ENCODE measurements at places on chromosomes 12 and 14.

DNA sequence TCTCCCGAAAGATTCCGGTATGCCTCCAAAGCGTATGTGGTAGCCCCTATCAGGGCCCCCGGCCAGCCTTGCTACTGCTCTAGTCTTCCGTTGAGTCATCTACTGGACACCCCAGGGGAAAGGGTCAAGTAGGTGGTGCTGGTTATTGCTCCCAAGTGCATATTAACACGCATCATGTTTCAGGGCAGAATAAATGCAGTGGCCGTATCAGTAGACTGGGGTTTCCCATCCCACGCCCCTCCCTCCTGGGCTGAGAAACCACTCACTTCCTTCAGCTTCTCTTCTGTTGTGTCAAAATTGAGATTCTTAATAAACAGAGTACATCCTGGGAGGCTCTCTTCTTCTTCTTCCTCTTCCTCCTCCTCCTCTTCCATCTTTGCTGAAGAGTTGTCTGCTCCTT, 39.3 kb downstream of the RBM19 start:
- DNase-seq, result no peak

DNA sequence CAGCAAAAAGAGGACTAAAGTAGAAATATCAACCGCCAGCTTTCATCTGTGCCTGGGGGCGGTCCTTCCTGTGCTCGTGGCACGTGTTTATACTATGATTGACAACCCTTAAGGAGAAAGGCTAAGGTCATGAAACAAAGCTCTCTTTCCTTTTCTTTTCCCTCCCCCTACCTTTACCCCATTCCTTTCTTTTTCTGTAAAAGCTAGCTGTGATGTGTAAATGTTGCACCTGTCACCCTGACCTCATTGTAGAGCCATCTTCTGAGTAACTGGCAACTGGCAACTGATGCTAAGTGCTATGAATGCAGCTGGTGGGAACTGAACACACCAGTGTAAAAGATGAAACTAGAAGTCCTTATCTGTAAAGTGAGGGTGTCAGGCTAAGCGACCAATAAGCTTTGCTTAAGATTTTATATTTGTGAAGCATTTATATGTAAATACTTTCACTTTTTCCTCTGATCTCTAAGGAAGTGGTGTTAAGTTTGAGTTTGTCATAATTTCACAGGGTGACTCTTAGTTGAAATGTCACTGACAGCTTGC, 102.8 kb upstream of the BCAT1 start:
- peak; percentile 19 for DNase-seq

DNA sequence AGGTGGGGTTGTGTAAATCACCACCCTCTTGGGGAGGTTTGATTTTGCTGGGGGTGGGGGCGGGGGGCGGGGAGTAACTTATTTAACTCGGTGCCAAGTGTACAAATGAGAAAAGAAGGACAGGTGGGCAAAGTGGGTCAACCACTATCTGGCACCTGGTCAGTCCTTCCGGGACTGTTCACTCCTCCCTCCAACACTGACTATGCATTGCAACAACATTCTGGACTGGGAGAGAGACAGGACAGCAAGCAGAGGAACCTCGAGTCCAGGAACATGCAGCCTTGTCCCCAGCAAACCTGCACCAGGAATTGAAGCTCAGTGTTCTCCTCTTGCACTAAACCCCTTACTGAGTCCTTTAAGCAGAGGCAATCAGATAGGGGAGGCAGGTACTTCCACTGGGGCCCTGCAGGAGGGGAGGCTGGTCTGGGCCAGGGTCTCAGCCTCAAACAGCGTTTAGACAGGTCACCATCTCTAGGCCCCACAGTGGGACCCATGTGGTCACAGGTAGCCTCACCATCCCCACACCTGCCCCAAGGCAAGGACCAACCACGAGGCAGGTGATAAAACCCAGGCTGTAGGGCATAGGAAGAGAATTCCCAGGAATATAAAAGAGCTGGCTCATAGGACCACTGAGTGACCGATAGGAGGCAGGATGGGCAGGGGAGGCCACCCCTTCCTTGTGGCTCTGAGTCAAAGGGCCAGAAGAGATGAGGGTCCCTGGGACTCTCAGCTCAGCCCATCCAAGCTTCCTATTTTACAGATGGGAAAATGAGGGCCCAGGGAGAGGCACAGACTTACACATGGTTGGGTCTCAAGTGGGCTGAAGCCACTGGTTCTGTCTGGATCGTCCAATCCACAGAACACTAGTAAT, 9.8 kb downstream of the CCDC85C start:
- no peak for DNase-seq

DNA sequence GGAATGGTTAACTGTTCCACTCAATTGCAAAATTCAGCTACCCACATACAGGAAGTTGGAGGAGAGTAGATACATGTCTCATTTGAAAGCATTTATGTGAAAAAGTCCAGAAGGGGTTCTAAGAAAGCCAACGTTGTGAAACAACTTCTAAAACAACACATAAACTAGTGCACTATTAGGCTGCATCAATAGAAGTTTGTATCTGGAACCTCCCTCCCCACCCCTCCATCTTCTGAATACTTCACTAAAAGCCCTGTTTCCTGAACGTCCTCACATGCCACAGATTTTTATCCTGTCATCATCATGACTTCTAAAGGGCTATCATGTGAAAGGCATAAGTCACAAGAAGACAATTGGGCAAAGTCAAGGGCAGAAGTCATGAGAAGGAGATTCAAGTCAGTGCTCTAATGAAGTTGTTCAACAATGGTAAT, 5.5 kb downstream of the KRT79 start:
- DNase-seq, result no peak

DNA sequence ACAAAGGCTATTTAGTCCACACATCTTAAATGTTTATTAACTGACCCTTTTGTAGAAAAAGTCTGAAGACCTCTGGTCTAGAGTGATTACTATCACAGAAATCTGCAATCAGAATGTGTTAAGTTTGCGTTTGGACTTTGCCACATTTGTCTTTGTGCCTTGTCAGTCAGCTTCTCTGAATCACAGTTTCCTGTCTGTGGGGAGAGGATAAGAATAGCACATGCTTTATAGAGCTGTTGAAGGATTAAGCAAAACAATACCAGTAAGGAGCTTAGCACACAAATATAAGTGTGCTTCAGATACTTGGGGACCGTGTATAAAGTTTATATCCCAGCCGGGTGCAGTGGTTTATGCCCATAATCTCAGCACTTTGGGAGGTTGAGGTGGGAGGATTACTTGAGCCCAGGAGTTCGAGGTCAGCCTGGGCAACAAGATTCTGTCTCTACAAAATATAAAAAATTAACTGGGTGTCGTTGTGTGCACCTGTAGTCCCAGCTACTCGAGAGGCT, 63.0 kb upstream of the BTG1 start:
- DNase-seq, result peak; percentile 3

- DNase-seq, result no peak
Measured at GRCh38 chr12:109613649-109614455, 40.3 kb downstream of the MVK start.

- DNase-seq, result no peak
Measured at GRCh38 chr12:85572956-85573355, 263.3 kb downstream of the RASSF9 start.

DNA sequence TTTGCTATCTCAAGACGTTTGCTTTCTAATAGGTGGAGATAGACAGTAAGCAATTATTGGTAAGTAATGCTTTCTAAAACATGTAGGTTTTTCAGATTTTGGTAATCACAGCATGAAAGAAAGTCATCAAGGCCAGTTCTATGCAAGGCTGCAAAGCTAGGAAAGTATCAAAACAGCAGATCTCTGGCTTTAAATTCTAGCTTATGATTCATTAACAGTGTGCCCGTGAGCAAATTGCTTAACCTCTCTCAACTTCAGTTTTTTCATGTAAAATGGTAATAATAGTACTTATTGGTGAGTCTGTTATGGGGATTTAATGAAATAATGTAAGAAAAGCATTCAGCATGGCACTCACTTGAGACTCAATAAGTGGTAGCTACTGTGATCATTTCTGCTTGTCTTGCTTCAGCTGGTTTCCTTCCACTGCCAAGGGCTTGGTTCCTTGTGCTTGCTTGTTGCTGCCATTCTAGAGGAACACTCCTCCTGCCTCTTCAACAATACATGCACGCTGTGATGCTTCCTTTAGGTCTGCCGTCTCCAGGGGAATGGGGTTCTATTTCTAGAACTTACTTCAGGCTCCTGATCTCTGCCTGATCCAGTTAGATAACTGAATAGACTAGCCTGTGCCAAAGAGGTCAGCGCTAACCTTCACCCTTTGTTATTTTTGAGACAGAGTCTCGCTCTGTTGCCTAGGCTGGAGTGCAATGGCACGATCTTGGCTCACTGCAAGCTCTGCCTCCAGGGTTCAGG, 88.4 kb downstream of the CAND1 start:
- DNase-seq, result no peak

- DNase-seq, result no peak
Measured at GRCh38 chr14:64303471-64303917, 9.3 kb upstream of the ESR2 start.

DNA sequence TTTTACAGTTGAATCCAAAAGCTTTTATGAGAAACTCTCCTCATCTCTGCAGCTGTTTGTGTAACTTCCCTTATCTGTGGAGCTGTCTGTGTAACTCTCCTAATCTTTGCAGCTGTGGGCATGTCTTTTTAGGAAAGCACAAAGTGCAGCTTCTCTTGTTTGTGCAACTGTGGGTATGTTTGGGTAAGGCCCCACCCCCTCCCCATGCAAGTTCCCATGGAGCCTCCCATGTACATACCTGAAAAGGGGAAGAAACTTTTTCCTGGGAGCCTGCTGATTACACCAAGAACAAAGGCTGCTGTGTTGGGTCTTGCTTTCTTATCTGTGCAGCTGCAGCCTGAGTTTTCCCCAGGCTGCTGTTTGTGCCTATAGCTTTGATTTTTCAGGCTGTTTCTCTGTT, 42.7 kb upstream of the CDKN3 start:
- DNase-seq, result no peak

DNA sequence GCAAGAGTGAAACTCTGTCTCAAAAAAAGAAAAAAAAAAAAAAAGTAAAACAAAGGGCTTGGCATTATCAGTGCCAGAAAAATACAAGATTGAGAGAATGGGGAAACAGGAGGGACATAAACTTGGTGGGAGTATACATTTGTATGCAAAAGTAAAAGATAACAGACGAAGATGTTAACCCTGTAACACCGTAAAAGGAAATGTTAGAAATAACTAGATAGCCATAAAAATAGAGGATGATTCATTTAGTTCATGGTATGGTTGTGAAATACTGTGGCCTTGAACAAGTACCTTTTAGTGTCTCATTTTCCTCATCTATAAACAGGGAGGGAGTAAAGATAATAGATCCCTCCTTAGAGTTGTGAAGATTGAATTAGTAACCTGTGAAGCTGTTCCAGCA, 33.3 kb downstream of the ATP2A2 start:
- DNase-seq, result no peak

GRCh38 chr14:90287791-90288190, 31.4 kb downstream of the PSMC1 start:
- no peak for DNase-seq

DNA sequence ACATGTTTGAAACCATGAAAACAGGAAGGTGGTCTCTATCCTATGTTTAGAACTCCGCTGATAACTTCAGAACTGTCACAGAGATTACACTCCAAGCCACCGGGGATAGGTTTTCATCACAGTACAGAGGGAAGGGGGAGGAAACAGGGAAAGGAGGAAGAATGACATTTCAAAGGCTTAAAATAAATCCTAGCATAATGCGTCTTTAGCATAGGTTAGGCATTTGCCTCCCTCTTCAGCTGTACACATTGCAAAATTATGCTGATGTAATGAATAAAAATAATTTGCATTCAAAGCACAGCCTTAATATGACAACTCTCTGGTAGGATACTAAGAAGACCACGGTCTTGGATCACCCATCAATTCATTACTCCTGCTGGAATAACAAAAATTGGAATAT, 54.3 kb upstream of the PYGL start:
- no peak for DNase-seq

GRCh38 chr12:9793779-9794395, 33.2 kb upstream of the CD69 start:
- DNase-seq, result no peak

DNA sequence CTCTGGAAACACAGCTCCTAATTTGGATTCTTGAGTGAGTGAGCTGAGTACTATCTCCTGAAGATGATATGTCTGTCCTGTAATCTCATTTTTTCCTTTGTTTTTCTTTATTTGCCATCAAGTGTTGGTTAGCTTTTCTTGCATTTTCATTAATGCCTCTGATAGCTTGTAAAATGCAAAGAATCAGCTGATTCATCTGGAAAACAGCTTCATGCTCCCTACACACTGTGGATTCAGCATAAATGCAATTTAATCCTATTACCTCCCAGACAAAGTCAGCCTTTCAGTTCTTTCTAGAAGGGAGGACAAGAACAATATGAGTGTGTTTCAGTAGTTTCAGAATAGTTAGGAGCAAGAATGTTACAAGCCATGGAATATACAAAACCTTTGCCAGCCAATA, 79.4 kb downstream of the DACT1 start:
- no peak for DNase-seq

- no peak for DNase-seq
Measured at GRCh38 chr12:25307818-25308217, 57.1 kb upstream of the KRAS start.

- DNase-seq, result no peak
Measured at GRCh38 chr14:81301371-81301770, 80.6 kb upstream of the GTF2A1 start.

DNA sequence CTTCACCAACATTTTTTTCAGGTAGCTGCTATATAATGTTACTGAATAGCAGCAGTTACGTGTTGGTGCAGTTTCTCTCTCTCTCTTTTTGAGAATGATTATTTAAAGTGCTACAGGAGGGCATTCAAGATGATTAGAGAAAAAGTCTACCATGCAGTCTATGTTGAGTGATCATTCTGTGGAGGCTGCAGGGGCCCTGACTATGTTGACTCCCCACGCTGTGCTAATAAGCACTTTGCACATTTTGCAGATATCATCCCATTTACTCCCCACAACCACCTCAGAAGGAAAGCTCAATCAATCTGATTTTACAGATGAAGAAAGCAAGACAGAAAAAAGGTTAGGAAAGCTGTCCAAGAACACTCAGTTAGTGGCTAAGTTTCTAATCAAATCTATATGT, 87.8 kb downstream of the RTN1 start:
- no peak for DNase-seq

DNA sequence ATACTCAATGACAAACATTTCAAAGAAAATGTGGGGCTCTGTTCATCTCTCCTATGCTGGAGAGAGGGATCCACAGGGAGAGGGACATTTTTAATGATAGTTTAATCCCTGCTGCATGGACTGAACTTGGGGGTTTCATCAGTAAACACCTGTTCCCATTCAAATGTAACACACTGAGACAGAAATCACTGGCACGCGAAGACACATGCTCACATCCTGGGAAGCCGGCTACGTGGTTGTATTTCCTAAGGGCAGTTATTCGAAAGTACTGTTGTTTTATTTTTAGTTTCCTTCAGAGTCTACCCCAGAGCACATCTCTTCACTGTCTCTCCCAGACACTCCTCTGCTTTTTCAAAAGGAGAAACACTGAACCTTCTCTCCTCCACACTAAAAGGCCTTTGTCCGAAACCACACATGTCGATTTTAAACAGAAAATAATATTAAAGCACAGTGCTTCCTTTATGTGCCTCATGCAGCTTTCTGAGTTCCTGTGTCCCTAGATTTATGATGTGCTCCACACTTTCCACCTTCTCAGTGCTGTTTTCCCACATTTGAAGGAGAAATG, 52.8 kb downstream of the PTHLH start:
- DNase-seq, result no peak
